CD4-positive, alpha-beta T cell treated with Interleukin-6 at 100 ng/mL for 8 hours (primary cell): ENCODE measurements at places on chromosomes 11 and 22.
A peak's percentile ranks its signal among the peaks of the same experiment; 100 is the strongest.

DNA sequence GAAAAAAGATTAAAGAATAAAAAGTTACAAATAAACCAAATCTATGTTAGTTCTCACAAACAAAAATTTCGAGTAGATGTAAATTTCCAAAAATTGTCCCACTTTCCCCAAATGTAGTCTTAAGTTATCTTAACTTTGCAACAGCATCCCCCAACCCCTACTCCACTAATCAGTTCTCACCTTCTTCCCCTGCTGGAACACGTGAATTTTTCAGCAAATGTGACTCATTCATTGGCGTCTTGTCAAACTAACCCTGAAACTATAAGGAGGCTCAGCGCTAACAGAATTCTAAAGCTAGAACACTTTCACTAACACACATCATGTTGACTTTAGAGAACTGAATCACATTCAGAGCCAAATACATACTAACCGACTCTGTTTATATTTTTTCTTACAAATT lies 46.1 kb downstream of the PHF21A start:
- no peak for DNase-seq

GRCh38 chr22:17870407-17870806 lies 96.1 kb upstream of the BID start:
- DNase-seq, result no peak

DNA sequence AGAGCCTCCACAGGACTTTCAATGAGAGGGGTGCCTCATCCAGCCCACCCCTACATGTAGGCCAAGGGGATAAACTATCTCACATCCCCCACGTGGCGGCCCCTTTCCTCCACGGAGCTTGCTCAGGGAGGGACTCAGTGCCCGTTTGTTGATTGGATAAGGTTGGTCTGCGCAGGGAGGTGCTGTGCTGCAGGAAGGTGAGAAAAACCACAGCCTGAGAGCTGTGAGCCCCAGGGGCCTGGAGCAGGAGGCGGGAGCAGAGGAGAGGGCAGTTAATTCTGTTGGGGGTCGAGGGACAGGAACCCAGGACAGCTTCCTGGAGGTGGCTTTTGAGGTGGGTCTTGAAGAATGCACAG lies 31.9 kb upstream of the ATXN10 start:
- DNase-seq, result no peak

GRCh38 chr22:39900306-39901227 lies at the start of gene GRAP2:
TSS of gene GRAP2 (plus strand) at chr22:39901084. CDS start at chr22:39947107, 46,023 bp downstream.
- DNase-seq, result peak; percentile 88

GRCh38 chr11:15212876-15213275 lies 98.2 kb downstream of the INSC start:
- no peak for DNase-seq

DNA sequence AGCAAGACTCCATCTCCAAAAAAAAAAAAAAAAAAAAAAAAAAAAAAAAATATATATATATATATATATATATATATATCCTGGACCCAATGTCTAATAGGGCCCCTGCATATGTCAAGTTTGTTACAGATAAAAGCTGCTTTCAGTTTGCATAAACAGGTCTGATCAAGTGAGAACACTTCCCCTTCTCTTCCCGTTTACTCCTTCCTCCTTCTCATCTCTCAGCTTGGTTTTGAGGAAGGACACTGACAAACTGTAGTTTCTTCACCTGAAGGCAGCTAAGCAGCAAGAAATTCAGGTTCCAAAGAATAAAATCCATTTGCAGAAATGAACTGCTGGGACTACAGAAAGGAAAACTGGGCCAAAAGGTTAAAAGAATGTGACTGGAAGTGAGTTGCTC lies 11.7 kb downstream of the THOC5 start:
- no peak for DNase-seq

DNA sequence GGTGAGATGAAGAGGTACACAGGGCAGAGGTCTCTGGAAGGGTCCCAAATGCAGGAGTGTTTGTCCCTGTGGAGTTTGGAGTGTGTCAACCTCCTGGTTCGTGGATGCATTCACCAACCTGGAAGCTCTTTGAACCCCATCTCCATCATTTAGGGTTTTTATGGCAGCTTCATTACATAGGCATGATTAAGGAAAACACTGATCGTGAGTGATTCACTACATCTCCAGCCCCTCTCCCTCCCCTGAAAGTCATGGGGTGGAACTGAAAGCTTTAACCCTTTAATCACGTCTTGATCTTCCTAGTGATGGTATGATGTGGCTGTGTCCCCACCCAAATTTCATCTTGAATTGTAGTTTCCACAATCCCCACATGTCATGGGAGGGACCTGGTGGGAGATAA lies 19.8 kb upstream of the INCENP start:
- DNase-seq, result no peak
